Activated naive CD4-positive, alpha-beta T cell (primary cell): ENCODE measurements at places on chromosomes 16 and 17.

DNA sequence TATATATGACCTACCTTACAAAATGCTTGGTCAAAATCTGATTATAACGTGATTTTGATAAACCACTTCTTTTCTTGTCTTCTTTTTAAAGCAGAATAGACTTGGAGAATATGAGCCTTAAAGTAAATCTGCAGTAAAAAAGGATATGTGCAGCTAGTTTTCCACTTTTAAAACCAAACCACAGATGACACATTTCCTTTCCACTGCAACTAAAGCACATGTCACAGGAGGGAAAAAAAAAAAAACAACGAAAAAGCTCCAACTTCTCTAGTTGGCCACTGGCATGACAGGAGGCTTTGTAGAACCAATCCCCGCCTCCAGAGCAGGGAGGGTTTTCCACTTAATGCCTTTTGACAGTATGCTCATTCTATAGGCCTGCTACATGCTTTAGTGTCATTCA is at the start of gene EVI2A:
EVI2A (minus strand) TSS at position 142 of the 400 bp plus-strand sequence. CDS start 2,609 bp downstream, outside the sequence.
- DNase-seq = no peak

DNA sequence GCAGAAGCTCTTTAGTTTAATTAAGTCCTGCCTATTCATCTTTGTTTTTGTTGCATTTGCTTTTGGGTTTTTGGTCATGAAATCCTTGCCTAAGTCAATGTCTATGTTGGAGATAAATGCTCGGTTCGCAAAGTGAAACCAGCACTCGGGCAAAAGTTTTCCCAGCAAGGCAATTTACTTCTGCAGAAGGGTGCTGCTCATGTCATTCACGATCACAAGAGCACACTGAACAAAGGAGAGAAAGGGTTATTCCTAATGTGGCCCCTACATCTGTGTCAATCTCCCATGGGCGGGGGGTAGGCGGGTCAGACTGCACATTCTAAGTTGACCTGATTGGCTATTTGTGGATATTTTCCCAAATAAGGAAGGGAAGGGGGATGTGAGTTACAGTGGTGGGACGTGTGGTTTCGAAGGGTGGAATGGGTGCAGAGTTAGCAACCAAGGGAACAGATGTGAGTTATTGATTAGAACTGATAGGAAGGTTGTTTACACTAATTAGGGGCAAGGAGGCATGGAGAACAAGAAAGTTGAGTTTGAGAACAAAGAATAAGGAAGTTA is 23.0 kb downstream of the ATF7IP2 start:
- no peak for DNase-seq

- DNase-seq = no peak
Observed at GRCh38 chr17:83200231-83200699, 120.9 kb downstream of the METRNL start.

- no peak for DNase-seq
Observed at GRCh38 chr17:34452769-34453168, 89.7 kb upstream of the CCL1 start.

DNA sequence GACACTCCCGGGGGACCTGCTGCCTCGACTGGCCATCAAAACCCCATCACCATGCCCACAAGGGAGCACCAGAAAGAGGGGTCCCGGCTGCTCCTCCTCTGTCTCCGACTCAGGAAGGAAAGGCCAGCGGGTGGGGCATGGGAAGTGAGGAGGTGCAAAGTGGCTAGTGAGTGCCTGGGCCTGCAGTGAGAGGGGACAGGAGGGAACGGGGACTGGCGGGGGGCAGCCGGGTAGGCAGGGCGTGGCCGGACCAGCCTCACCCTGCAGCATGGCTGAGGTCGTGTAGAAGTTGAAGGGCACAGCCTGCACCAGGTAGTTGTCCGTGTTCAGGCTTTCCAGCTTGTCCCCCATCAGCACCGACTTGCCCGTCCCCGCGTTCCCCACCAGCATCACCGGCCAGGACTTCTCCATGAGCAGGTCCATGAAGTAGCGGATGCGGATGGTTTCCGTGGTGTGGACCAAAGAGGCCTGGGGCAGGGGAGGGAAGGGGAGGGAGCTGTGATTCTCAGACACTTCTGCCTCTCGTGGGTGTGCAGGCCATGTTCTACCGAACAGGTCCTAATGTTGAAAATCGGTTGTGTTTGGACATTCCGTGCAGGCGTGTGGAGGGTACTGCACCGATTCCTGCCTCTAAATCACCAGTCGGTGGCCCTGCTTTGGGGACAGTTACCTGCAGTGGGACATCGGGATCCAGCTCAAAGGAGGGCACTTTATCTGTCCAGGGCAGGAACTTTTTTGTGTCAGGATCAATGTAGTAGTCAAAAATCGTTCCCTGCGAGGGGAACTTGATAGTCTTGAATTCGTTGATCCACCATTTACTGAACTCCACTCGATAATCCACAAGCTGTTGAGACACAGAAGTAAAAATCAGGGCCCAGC is 91.7 kb downstream of the DNAH17 start:
- no peak for DNase-seq
